ENCODE measurements at places on chromosomes 1 and 21.

GRCh38 chr1:215210167-215210566 lies 127.6 kb downstream of the KCNK2 start:
- no peak overlapping the region for H3K4me3 ChIP-seq
- no peaks in the 10 kb centered on the region for H3K27me3 ChIP-seq
- no peak overlapping the region for H3K27ac ChIP-seq
- no peaks in the 10 kb centered on the region for H3K4me1 ChIP-seq
- no peak for DNase-seq

GRCh38 chr1:2602866-2603520 lies 16.4 kb downstream of the PRXL2B start:
- no peak for DNase-seq
- H3K27me3 ChIP-seq = peaks cover 61% of the 10 kb centered on the region
- no peak overlapping the region for H3K27ac ChIP-seq
- no peaks in the 10 kb centered on the region for H3K36me3 ChIP-seq

DNA sequence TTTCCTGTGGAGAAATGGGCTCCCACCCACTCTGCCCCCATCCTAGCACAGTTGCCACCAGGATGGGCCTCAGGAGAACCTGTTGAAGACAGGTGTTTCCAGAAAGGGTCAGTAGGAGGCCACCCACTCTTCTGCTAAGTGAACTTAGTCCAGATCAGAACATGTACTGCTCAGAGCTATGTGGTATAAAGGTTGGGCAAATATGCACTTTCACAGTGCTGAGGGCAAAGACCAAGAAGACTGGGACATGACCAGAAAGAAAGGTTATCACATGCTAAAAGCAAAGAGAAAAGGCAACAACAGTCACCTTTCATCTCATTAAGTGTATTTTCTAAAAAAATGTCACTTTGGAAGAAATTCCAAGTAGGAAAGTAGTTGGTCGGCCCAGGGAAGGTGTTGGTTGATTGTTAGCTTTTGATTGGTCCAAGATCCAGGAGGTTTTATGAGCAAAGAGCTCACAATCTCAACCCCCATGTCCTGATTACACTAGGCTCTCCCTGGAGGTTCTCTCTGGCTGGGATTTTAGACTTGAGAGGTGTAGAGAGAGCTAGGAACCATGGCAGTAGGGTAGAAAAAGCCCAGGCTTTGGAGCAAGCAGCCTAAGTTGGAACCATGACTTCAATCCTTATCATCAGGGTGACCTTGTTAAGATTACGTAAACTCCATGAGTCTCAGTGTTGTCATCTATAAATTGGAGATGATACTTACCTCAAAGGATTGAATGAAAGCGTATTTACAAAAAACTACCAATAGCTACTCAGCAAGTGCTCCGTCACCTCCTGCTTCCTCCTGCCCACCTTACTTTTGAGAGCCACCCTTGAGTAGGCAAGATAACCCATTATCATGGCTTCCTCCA lies 102.6 kb downstream of the GLUL start:
- no peak overlapping the region for H3K27ac ChIP-seq
- no peaks in the 10 kb centered on the region for H3K27me3 ChIP-seq
- no peaks in the 10 kb centered on the region for H3K36me3 ChIP-seq
- no peaks in the 10 kb centered on the region for H3K4me1 ChIP-seq
- no peak for DNase-seq

DNA sequence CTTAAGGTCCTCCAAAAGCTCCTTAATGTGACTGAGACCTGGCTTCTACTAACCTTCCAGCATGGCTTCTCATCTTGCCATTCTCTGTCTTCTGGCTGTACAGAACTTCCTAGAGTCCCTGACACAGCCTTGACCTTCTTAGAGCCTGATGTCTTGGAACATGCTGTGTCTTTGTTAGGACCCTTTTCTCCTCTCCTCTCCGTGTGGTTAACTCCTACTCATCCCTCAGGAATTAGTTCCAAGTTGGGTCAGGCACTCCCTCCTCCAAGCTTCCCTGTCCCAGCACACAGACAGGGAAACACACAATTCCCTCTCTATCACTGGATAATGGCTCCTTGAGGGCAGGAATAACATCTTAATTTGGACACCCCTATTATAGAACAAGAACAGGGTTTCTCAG lies 275.4 kb upstream of the USP24 start:
- H3K27me3 ChIP-seq = no peaks in the 10 kb centered on the region
- H3K4me1 ChIP-seq = no peaks in the 10 kb centered on the region
- DNase-seq = peak; percentile 59
- no peak overlapping the region for H3K27ac ChIP-seq
- H3K36me3 ChIP-seq = no peaks in the 10 kb centered on the region

DNA sequence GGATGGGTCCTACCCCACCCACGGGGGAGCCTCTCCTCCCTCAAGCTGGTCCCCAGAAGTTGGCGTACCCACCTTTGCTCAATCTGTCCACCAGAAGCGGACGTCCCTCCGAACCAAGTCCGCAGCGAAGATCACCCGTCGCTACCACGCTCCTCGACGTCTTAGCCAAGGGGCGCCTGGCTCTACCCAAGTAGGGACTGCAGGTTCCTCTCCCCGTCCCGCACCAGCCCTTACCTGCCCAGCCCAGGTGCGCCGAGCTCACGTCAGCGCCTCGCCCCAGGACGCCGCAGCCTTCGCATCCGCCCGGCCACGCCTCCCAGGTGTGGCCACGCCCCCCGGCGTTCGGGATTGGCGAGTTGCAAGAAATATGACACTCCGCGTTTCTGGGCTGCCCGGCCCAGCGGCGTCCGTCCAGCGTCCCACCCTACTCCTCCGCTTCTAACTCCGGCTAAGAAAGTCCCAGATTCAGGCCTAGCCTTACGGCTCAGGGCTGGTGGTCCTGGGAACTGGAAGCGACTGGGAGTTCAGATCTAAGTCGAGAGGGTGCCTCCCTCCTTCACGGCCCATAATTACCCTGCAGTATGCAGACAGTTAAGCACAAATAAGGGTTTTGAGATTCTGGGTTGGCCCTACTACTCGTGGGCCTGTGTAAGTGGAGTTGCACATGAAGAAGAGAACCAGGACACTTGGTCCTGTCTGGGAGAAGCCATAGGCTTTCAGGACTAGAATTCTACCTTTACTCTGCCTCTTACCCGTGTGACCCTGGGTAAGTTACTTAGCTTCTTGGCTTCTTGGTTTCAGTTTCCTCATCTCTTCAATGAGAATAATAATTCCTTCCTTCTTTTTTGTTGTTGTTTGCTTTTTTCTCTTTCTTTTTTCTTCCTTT lies at the start of gene IRF6:
Gene IRF6, minus strand, starts transcription at position 268 of the 886 bp plus-strand sequence. CDS start 4,729 bp downstream, outside the sequence.
- H3K27me3 ChIP-seq = no peaks in the 10 kb centered on the region
- H3K36me3 ChIP-seq = no peaks in the 10 kb centered on the region
- peak within 1 kb of the TSS; percentile 70 for H3K4me3 ChIP-seq
- peak; percentile 80 for DNase-seq
- H3K27ac ChIP-seq = no peak within 1 kb of the TSS

GRCh38 chr1:115365738-115366137 lies 27.7 kb upstream of the NGF start:
- H3K27ac ChIP-seq = no peak overlapping the region
- no peak overlapping the region for H3K4me3 ChIP-seq
- H3K36me3 ChIP-seq = no peaks in the 10 kb centered on the region
- no peak for DNase-seq
- no peaks in the 10 kb centered on the region for H3K27me3 ChIP-seq

- peaks cover 4% of the 10 kb centered on the region for H3K4me1 ChIP-seq
- no peak overlapping the region for H3K27ac ChIP-seq
- no peaks in the 10 kb centered on the region for H3K27me3 ChIP-seq
- DNase-seq = no peak
- peak overlapping the region; percentile 89 for H3K4me3 ChIP-seq
Measured at GRCh38 chr1:25432749-25433388, 2.2 kb downstream of the MACO1 start.
